ENCODE measurements at places on chromosomes 4 and X.

DNA sequence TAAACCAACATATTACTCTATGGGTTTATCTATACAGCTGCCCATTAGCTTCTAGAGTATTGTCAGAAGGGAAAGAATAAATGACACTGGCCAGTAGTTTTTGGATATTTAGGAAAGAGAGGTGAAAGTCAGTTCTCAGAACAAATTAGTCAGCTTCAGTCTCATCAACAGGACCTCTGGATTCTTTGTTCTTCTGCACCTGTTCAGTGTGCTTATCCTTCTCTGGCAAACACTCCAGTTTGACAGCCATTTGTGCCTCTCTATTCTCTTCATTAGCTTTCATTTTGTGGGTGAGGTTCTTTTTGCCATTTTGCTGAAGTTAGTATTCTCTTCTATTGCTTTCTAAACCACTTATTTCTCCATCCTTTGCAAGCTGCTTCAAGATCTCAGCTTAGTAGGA lies 107.0 kb downstream of the PCDH18 start:
- no peak for DNase-seq

- no peak for DNase-seq
Observed at GRCh38 chrX:128216364-128216763, 164.2 kb upstream of the ACTRT1 start.

DNA sequence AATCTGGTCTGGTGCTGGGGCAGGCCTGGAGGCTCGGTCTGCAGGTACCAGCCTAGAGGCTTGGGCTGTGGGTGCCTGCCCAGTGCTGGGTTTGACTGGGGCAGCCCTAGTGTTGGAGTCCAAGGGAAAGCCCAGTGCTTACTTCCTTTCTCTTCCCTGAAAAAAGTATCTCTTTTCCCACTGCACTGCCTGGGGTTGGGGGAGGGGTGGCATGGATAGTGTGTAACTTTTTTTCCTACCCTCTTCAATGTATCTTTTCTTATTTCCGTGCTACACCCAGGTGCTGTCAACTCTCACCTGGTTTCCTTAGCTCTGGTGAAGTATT lies 21.6 kb downstream of the KANTR start:
- DNase-seq = no peak

DNA sequence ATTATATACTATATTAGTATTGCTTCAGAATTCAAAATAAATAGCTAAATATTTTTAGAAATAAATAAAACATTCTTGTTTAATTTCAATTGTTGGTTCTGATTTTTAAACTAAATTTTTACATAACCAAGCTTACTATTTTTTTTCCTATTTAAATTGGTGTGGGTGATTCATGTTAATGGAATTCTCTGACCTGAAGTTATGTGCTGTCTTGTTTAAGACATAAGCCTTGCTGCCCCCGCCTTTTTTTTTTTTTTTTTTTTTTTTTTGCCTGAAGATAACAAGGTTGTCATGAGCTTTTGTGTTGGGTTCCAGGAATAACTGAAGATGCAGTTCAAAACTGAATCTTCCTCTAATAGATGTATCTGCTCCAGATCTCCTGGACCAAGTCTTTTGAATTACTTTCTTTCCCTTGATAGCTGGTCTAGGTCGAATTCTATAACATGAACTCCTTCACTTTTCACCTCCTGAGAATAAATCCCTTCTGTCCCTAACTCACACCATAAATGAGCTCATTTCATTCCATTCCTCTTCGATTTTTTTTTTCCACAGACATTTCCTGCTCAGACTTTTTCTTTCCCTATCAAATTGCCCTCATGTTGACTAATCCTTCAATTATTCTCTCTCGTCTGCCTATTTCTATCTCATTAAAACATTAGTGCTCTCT lies 261.5 kb upstream of the FTHL17 start:
- DNase-seq = no peak

GRCh38 chr4:40550948-40551462 lies 78.7 kb downstream of the RBM47 start:
- DNase-seq = peak; percentile 5

DNA sequence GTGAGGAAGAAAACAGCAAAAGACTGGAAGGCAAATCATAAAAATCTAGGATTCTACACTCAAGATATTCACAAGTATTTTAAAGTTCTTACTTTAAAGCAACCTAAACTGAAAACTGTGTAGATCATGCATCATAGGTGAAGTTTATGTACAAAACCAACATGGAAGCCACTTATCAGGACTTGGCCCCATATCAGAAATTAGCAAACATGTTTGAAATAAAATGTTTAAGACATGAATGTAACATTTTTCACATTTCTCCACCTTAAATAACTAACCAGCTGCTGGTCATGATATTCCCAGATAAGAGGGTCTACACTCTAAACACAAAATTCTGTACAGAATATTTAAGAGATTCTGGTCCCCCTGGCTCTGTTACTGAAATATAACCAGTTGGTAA lies 38.5 kb downstream of the APBB2 start:
- no peak for DNase-seq

- no peak for DNase-seq
Observed at GRCh38 chr4:986428-986878, 391 bp upstream of the IDUA start.

DNA sequence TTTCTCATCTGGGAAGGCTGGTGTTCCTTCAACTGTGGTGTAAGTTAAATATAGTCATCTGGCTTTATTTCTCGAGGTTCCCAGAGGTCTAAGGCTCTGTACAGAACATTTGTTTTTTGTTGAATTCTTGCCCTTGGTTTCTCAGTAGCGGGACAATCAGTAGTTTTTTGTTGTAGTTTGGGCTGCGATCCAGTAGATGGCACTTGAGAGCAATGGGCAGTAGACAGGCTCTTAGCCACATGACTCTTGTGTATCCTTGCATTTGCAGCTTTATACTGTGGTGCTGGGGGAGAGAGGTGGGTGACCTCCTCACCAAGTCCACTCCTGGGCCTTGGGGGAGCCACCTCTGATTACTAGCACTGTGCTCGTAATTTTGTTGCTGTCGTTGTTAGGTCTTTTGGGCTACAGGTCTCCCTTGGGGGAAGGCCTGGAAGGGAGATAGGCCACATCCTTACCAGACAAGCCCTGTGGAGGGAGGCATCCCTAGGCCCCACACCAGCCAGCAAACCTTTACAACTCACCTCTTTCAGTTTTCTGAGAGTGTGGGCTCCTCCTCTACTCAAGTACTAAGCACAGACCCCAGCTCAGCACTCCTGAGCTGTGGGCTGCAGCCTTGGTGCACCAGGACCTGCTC lies 8.1 kb downstream of the ETDB start:
- DNase-seq = peak; percentile 47

DNA sequence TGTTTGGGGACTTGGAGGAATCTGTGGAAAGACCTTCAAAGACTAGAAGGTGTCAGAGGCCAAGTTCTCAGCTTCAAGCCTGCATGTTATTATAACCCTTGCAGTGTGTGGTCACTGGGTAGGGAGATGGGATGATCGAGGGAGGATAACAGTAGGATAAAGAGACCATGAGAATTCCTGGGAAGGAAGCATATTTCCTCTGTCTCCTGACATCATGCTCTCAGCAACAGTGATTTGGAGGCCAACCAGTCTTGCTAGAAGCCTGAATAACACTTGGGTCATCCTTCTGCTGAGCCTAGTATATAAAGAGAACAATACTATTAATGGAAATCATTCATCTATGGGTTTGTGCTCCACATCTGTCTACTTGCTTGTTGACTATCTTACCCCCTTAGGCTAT lies 40.9 kb upstream of the ANXA3 start:
- no peak for DNase-seq

DNA sequence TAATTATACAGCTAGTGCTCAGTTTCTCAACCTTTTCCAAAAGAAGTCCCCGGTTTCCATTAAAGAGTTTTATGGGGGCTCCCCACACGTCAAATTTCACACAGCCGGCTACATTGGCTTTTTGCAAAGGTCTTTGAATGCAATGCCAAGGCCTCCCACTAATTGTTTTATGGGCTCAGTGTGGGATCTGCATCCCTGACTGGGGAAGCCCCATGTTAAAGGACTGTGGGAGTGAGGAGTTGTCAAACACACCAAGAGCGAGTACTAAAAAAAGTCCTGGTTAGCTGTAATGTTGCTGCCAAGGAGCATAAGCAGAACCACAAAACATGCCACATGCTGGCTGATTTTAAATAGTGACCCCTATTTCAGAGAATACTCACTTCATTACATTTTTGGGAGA lies 162.6 kb downstream of the BMPR1B start:
- no peak for DNase-seq

GRCh38 chr4:153789741-153790499 lies 1.0 kb upstream of the SFRP2 start:
- DNase-seq = no peak

DNA sequence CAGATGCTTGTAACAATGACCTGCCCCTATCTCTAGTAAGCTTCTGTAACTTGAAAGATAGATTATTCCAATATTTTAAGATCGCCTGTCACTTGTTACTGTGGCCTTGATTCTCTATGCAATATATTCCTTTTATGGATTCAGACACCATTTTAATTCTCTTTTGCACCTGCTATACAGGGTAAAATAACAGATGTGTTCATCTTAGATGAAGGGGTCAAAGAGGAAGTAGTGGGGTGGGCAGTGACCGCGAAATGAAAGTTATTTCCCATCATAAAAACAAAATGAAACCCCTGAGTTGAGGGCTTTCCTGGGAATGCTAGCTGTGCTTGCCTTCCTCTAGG lies 175.9 kb downstream of the TSPAN5 start:
- no peak for DNase-seq

- no peak for DNase-seq
Observed at GRCh38 chr4:139522457-139522856, 33.6 kb downstream of the SETD7 start.

- no peak for DNase-seq
Observed at GRCh38 chr4:169243825-169244609, 26.7 kb downstream of the SH3RF1 start.

GRCh38 chr4:100208459-100208858 lies 18.2 kb upstream of the DDIT4L start:
- no peak for DNase-seq

GRCh38 chr4:28759064-28759463 lies 1898.4 kb downstream of the STIM2 start:
- no peak for DNase-seq

DNA sequence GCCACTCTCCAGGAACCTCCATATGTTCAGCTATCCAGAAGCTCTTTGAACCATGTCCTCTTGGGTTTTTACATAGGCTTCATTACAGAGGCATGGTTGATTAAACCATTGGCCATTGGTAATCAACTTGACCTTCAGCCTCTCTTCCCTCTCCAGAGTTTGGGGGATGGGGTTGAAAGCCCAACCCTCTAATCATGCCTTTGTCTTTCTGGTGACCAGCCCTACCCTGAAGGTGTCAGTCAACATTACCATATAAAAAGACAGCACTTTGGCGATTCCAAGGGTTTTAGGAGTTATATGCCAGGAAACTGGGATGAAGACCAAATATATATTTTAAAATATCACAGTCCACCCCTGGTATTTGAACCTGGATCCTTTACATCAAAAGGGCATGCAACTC lies 222.5 kb downstream of the CHIC1 start:
- DNase-seq = no peak

GRCh38 chr4:8438743-8439142 lies 1.8 kb downstream of the ACOX3 start:
- no peak for DNase-seq

GRCh38 chr4:126954537-126955291 lies 678.0 kb upstream of the INTU start:
- DNase-seq = no peak
